GM06990 (cell line): ENCODE measurements at places on chromosomes 2 and 18.
A peak's percentile ranks its signal among the peaks of the same experiment; 100 is the strongest.

- DNase-seq, result no peak
These were observed 119.3 kb upstream of the SIX2 start for GRCh38 chr2:45128580-45128997.

DNA sequence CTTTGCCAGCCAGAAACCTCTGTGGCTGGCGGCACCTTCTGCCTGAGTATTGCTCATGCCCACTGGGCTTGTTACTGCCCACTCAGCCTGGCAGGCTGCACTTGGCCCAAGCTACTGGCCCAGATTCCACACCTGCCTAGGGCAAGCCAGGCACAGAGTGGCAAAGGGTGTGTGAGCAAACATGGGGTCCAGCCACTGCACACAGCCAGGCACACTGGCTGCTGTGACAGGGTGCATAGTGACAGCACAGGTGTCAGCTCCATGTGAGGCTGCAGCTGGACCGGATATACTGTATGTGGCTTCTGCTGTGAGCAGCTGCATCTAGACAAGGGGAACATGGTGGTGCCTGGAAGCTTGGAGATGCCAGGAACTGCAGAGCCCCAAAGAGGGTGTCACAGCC, 113.9 kb downstream of the COPS8 start:
- DNase-seq, result no peak

DNA sequence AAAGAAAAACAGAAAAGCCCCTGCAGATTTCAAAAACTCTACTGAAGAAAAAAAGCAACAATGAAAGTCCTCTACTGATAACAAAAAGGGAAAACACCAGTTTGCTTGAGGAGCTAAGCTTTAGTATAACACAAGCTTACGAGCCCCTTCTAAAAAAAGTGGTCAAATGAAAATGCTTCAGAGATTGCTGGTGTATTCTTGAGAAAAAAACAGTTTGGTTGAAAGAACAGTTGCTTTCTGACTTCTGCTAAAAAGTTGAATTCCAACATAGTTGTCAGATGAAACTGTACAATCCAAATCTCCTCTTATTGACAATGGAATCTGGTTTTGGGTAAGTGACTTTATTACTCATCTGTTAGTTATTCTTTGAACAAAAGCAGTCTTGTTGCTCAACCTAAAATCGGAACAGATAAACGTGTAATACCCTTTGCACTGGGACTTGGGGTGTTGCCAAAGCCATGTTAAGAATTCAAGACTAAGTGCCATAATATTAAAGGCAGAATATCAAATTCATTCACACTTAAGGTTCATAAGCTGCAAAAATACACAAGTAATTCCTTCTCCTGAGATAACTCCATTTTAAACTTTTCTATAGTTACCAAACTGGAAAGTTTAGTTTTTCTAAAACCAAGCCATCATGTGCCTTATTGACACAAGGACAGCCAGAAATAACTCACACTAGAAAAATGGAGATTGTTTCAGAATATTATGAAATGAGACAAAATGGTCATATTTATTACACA, 45.3 kb upstream of the SPAG16 start:
- DNase-seq, result peak; percentile 77

DNA sequence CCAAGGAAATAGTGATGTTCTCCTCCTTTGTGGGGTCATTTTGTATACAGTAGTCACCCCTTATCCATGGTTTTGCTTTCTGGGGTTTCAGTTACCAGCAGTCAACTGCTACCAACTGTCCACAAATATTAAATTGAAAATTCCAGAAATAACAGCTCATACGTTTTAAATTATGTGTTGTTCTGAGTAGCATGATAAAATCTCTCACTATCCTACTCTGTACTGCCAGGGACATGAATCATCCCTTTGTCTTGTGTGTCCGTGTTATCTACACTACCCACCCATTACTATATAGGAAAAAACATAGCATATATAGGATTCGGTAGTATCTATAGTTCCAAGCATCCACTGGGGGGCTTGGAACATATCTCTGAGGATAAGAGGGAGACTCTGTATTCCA, 120.9 kb upstream of the DCC start:
- DNase-seq, result no peak

DNA sequence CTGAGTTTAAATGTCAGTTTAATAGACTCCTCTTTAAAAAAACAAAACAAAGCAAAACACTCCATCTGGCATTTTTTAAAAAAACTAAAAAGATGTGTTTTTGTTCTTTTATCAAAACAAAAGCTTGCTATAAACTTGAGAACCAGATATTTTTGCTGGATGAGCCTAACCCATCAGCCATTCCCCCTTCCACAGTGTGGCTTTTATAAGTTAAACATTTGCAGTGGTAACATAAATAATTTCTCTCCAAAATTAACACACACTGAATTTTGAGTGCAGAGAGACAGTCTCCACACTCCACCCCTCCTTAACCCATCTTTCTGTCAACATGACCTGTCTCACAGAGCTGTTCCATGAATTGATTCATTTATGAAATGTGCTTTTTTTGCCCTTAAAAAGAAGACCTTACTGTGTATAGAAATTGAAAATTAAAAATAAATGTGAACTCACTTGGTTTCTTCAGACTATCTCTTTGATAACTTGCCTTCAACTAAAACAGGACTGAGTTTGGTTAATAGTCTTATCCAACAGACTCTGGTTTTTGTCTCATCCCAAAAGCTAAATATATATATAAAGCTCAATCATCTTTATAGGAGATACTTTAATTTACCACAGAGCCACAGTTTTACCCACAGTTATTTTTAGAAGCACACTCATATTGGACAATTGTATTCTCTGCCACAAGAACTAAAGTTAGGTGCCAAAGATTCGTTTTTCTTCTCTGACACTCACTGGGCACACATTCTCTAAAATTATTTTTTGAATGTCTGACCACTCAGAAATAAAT, 64.8 kb upstream of the STK39 start:
- DNase-seq, result no peak
